ENCODE measurements at places on chromosomes 7 and 10. TPM values are rescaled to one million over a fixed set of nuclear protein-coding genes. Genes with fewer than 3 reads are reported as not detected.

Gene BICC1
- total RNA-seq, result not detected

- DNase-seq, result no peak
Measured at GRCh38 chr10:7438196-7438986, 27.6 kb upstream of the SFMBT2 start.

Gene HOXA1
- 0.30 TPM for total RNA-seq

DNA sequence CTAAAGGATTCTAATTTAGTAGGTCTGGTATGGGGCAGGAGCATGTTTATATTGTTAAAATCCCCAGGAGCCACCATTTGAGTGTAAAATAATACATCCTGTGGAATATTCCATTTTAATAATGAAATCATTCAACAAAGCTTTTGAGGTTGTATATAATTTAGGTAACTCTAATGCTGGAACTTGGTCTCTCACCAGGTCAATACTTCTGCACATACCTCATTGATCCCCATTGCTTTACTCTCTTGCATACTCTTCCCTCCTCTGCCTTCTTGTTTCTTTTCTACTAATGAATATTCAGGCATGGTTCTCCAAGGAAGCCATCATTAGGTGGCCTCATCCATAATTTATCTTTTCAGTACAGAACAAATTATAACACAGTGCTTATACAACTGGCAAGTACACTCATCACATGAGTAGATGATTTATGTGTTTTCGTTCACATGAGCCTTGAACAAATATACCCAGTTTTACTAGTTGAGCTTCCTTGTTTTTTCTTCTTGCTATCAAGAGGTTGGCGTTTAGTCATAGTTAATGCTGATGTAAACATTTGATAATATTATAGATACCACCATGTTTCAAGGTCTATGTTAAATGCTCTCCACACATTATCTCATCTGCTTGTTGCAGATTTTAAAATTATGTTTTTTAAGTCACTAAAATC, 7.2 kb downstream of the PALS2 start:
- DNase-seq, result no peak

GRCh38 chr10:98299341-98299740, 31.3 kb upstream of the LOXL4 start:
- no peak for DNase-seq

DNA sequence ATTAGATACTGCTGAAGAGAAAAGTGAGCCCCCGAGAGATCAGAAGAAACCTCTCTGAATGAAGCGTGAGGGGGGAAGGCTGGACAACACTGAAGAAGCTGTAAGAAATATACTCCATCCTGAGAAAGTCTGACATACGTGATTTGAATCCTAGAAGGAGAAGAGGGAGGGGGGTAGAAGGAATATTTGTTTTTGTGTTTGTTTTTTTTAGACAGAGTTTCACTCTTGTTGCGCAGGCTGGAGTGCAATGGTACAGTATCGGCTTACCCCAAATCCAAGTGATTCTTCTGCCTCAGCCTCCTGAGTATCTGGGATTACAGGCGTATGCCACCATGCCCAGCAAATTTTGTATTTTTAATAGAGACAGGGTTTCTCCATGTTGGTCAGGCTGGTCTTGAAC, 52.6 kb downstream of the GALNT11 start:
- DNase-seq, result no peak

DNA sequence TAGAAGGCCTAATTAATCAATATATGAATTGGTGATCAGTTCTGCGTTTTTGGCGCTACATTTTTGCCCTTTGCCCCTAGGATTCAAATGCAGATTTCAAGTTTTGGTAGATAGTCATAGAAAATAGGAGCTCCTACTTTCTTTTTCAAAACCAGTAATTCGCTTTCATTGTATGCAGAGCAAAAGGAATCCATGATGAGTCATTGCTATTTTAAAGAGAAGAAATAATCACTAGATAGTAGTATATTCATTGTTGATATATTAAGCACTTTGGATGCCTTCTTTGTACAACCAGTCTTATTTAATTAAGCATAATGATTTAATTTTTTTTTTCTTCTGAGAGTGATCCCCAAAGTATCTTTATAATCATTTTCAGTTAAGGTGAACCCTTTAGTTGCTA, 50.3 kb downstream of the CSTF2T start:
- DNase-seq, result no peak

- no peak for DNase-seq
Measured at GRCh38 chr7:152137476-152138025, 112.1 kb downstream of the GALNT11 start.

Gene MYH16
- total RNA-seq, result not detected

Gene GIMAP8
- total RNA-seq, result 9.1 TPM

Gene SAP25
- total RNA-seq, result 15.7 TPM

Gene HTR5A
- total RNA-seq, result not detected

Gene CUZD1
- total RNA-seq, result 0.54 TPM

Gene TAS2R5
- total RNA-seq, result 0.99 TPM

Gene EGR2
- 21.4 TPM for total RNA-seq

- no peak for DNase-seq
Measured at GRCh38 chr7:32511791-32512190, 16.5 kb downstream of the AVL9 start.

- DNase-seq, result no peak
Measured at GRCh38 chr10:34539533-34540315, 275.4 kb downstream of the PARD3 start.

- no peak for DNase-seq
Measured at GRCh38 chr10:96890580-96890979, 58.5 kb downstream of the LCOR start.

- DNase-seq, result no peak
Measured at GRCh38 chr10:7752251-7752650, 35.5 kb downstream of the KIN start.

GRCh38 chr7:128437426-128438332, 18.0 kb upstream of the HILPDA start:
- no peak for DNase-seq

- DNase-seq, result peak; percentile 69
Measured at GRCh38 chr7:156942708-156943090, 6.8 kb upstream of the NOM1 start.

Gene MMD2
- not detected for total RNA-seq

DNA sequence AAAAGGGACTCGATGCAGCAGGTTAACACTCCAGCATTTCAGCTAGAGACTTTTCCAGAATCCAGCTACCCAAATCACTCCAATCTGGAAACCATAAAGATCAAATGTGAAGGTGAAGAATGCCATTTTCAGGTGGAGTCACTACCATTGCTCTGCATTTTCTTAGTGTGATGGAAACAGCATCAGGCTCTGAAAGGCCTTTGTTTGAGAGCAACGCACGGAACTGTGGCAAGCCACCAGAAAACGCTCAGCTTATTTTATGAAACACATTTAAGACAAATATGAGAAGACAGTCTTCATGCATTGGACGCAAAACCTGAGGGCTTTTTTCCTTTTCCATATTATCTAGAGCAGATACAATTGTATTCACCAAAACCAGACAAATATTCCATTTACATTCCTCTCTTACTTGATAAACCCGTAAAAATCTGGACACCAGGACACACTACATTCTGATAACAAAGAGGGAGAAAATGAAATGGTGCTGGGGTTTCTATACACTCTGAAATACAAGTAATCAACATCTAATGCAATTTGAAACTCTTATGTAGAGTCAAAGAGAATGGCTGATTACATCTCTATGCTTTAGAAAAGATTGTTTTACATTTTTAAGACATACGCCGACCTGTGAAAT, 99.1 kb downstream of the NRP1 start:
- DNase-seq, result no peak

DNA sequence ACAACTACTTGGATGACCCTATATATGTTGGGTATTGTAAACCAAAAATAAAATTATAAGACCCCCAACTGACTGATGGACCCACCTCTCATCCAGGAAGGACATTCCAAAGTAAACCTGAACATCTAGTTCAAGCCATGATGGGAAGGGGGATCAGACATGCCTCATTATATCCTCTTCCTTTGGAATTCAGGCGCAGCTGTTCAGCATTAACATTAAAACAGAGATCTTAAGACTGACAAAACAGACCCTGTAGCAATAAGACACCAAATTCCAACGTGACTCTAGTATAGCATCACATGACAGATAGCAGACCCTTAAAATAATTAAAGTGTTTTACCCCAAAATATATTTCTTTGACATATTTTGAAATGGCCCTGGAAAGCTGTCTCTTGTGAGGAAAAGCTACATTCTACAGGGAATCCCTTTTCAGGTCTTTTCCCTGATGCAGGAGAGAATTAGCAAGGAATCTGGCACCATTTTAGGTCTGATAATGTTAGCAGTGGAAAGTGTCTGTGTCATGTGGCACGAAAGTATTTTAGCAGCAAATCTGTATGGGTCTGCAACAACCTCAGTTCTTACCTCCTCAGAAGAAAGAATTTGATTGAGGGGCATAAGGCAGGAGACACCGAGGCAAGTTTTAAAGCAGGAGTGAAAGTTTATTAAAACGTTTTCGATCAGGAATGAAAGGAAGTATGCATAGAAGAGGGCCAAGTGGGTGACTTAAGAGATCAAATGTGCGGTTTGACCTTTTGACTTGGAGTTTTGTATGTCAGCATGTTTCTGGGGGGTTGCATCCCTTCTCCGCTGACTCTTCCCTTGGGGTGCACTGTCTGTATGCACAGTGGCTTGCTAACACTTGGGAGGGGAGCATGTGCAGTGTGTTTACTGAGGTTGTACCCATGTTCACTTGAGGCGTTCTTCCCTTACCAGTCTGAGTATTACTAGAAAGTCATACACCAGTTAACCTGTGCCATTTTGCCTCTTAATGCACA, 236.6 kb upstream of the PPP1R3A start:
- DNase-seq, result no peak

Gene PTN
- not detected for total RNA-seq

Gene RBM28
- 53.2 TPM for total RNA-seq

DNA sequence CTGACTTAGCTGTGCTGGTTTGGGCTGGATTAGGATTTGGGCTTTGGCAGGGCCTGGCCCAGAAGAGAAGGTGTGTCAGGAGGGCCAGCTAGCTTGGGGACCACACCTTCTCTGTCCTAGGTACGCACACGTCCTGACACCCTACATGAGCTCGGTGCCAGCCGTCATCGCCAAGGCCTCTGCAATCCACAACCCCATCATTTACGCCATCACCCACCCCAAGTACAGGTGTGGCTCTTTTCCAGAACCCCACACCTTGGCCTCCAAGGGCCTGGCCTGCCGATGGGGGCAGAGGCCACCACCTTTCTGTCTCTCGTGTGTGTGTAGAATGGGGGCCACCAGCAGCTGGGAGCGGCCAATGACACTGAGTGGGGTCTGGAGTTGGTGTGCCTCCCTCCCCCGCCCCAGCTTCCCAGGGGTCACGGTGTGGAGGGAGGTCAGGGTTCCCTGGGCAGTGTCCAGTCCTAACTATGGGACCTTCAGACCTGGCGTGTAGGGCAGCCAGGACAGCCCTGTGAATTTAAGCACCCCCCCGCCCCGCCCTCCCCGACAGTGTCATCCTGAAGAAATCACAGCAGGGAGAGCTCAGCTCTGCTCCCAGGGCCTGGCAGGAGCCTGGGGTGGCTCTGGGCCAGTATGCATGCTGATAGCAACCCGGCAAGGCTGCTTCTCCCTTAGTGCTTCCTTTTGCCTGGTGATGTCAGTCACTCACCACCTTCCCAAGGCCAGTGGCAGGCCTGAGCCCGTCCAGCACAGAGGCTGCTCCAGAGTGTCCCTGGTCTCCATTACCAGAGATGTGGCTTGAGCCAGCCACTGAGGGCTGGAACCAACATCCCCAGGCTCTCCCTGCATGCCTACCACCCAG, 6.9 kb upstream of the LDB3 start:
- DNase-seq, result no peak

Gene CYREN
- total RNA-seq, result 39.0 TPM

Gene FAM25A
- not detected for total RNA-seq

Gene TAS2R3
- 0.69 TPM for total RNA-seq

Gene GNAI1
- 2.3 TPM for total RNA-seq

DNA sequence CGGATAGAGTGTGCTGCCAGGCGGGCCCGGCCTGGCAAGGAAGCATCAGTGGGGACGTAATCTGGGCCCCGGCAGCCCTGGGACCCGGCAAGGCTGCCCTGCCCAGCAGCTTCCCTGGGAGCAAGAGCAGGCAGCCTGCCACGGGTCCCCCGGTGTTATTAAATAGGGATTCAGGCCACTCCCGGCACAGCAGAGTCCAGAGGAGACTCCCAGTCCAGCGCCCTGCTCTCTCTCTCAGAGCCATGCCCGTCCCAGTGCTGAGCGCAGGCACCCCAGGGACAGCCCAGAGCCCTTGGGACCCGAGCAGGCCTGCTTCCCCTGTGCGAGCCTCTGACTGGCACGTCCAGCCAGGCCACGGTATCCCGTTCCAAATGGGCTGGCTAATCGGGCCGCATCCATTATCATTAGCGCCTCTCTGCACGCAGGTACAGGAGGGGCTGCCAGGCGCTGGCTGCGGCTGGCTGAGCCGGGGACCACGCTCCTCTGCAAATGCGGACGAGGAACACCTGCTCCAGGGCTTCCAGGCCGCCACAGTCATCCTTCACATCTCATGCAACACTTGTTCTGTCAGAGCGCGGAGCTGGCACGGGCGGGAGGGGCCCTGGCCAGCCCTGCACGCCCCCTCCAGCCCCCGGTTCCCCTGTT, 344.2 kb upstream of the MKI67 start:
- no peak for DNase-seq

- no peak for DNase-seq
Measured at GRCh38 chr10:51272555-51272954, 198.3 kb downstream of the PRKG1 start.

GRCh38 chr7:2175514-2175913, 57.2 kb downstream of the MAD1L1 start:
- DNase-seq, result no peak

Gene TUBB8
- total RNA-seq, result not detected

Gene PDLIM1
- 0.33 TPM for total RNA-seq

DNA sequence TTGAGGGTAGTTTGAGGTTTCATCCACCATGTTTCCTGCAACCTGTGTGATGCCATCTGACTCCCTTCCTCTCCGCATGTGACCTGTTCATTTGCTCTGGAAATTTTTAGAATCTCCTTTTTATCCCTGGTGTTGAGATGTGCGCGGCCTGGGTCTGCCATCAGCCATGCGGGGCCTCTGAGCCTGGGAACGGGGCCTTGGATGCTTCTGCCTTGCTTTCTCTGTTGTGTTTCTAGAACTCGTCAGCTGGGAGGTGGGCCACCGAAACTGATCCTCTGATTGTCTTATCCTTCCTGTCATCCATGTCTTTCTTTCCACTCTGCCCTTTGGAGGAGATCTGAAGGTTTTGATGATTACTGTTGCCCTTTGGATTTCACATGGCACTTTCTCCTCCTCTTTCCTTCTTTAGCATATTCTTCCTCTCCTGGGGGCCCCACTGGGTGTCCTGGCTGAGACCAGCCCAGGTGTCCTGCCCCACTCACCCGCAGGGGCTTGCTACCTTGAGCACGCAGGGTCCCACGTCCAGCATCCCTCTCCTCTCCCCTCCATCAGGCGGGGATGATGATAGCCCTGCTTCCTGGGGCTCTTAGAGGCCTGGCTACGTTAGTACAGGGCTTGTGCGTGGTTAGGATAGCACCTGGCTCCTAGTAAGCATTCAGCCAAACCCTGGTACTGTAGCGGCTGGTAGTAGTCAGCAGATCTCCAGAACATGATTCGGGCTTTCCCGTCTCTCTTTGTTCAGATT, 29.9 kb downstream of the PPP2R2D start:
- DNase-seq, result no peak

- peak; percentile 6 for DNase-seq
Measured at GRCh38 chr10:73998929-73999691, 1.2 kb downstream of the VCL start.

GRCh38 chr10:11823122-11823988, at the start of gene PROSER2:
TSS of gene PROSER2 (plus strand) at chr10:11823356. CDS start at chr10:11852078, 28,722 bp downstream.
- DNase-seq, result peak; percentile 21

GRCh38 chr7:20201380-20201779, 15.8 kb downstream of the MACC1 start:
- no peak for DNase-seq

- DNase-seq, result no peak
Measured at GRCh38 chr7:66442385-66442784, 186.3 kb upstream of the KCTD7 start.

Measured in activated naive CD4-positive, alpha-beta T cell treated with anti-CD3 and anti-CD28 coated beads for 36 hours (primary cell).